ENCODE measurements at places on chromosomes 12 and 14.

GRCh38 chr12:3065300-3065699 is 11.9 kb upstream of the TSPAN9 start:
- no peak for DNase-seq

DNA sequence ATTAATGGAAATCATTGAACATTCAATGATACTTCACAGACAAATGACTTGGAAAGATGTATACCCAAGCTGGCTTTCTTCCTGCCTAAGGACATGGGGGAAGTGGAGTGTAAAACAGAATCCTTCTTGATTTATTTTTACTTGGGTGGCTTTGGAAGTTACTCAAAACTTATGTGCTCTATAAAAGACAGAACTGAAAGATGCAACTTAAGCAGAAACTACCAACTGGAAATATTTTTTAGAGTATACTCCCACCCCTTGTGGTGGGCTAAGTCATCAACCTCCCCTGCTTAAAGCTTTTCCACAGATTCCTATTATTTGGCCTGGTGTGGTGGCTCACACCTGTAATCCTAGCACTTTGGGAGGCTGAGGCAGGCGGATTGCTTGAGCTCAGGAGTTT is 126.0 kb upstream of the ATP2B1 start:
- DNase-seq = no peak

DNA sequence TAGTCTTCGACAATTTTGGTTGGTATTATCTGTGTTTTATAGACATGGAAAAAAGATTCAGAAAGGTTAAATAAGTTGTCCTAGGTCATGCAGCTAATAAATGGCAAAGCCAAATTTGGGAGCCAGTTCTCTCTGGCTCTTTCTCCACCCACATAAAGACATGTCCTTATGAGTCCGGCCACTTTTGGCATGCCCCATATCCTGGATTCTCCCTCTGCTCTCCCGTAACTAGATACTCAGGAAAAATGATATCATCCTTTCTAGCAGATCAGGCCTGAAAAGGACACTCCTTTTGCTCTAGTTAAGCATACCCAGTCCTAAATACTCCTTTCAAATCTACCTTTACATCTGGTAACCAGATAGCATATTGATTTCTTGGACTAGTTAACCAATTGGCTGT is 64.4 kb downstream of the TTLL5 start:
- DNase-seq = no peak

- DNase-seq = no peak
Measured at GRCh38 chr12:6327229-6328041, 14.4 kb downstream of the TNFRSF1A start.

DNA sequence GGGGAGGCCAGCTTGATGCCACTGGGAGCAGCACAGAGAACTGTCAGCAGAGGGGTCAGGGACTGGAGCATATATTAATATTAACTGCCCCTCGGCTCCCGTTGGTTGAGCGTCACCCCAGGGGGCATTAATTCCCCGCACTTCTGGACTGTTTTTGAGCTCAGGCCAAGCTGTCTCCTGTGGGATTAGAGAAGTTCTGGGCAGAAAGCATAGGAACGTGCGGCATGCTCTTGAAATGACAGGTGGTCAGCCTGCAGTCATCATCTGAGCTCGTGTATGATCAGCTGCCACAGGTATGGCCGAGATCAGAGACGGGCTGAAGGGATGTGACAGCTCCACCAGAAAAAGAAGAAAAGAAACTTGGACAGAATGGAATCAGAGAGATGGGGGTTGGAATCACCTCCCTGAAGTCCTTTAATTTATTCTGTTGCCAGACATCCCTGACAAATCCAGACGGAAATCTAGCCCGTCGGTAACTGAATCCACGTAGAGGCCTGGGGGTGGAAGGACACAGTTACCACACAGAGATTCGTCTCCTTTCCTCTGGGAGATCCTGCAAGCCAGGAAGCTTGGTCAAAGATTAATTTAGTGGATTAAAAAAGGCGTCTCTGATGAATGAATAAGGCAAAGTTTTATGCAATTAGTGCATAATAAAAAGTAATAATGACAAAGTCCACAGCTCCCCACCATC is 23.6 kb downstream of the NR1H4 start:
- no peak for DNase-seq

DNA sequence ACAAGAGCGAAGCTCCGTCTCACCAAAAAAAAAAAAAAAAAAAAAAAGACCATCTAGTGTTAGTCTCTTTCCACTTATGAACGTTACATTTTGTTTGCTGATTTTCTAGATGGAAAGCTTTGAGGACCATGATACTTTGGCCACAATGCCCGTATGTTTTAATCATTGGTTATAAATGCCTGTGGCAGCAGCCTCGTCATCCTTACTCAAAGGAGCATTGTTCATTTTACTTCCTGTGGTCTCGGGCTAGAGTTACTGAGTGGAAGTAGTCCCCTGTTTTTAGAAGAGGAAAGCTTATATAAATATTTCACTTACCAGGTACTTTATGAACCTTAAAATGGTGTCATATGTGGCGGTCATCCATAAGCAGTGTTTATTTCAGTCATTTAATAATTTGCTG is 359.9 kb downstream of the AEBP2 start:
- no peak for DNase-seq

DNA sequence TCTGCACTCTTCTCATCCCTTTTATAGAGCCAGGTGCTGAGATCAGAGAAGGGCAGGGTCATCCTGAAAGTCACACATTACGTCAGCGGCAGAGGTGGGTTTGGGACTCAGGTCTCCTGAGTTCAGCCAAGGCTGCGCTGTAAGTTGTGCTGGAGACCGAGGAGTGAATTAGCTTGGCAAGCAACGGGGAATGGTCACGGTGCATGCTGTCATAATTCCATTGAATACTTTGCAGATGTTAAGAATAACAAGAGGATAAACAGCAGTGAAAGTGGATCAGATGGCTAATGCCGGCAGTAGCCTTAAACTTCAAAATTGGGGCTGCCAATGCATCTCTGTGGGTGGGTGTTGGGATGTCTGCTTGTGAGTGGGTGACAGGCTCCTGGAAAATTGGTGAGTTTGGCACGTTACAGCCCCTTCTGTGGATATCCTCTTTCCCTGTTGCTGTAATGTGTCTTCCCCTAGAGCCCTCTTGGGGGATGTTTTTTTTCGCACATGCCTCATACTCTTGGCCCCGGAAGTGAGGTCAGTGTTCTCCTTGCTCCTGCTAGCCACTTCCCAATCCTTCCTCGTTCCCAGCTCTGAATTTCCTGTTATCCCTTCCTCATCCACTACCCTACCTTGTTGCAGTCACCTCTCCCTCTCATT is 287.1 kb upstream of the SRRM4 start:
- DNase-seq = no peak

- DNase-seq = no peak
Measured at GRCh38 chr12:65100140-65100539, 21.0 kb downstream of the WIF1 start.

DNA sequence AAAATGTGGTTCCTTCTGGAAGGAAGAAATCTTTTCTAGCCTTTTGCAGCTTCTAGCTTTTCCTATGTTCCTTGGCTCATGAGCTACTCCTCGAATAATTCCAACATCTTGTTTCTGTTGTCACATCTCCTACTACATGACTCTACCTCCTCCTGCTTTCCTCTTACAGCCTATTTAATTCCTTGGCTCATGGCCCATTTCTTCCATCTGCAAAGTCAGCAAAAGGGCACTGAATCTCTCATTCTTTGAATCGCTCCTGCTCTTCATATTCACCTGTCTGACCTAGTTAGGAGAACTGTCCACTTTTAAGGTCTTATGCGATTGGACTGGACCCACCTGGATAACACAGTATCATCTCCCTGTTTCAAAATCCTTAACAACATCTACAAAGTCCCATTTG is 15.8 kb downstream of the PRKD1 start:
- DNase-seq = no peak

DNA sequence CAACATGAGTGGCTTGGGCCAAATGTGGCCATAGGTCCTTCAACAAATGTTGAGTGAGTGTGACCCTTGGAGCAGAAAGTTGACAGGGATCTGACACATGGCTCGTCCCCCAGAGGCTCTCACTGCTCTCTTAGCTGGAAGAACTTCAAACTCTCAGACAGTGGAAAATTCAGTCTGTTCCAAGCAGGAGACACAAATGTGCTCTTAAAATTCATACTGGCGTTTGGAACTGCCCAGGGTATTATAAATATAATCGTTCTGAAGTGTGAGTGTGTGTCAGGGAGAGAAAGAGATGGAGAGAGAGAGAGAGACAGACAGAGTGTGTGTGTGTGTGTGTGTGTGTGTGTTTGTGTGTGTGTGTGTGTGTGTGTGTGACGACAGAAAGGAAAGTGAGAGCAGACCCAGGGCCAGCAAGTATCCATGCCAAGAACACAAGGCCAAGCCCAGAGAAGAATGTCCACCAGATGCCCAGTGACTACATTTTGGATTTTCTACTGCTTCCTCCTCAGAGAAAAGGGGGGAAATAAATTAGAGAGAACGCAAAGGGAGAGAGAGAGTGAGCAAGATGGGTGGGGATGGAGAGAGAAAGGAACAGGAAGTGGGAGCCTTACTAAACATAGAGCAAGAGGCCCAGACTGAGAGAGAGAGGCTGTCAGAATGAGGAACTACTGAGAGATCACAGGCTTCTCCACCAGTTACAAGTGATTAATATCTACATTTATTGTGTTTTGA is 193.6 kb upstream of the NUDT4 start:
- DNase-seq = no peak

DNA sequence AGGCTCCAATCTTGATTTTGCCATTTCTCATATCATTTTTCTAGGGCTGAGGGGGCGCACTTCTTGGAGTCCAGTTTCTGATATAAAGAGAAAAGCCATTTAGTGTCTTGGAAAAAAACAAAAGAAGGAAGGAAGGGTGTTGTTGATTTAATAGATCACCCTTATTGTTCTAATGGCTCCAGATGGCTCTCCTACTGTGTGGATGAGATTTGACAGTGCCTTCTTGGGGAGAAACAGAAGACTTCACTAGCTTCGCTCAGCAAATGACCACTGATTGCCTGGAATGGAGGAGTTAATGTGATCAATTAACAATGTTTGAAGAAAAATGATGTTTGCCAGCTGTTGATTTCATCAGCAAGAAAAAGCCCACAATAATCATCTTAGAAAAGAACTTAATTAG is 216.2 kb downstream of the APAF1 start:
- DNase-seq = no peak

- DNase-seq = no peak
Measured at GRCh38 chr12:24138041-24138440, 188.6 kb upstream of the SOX5 start.

DNA sequence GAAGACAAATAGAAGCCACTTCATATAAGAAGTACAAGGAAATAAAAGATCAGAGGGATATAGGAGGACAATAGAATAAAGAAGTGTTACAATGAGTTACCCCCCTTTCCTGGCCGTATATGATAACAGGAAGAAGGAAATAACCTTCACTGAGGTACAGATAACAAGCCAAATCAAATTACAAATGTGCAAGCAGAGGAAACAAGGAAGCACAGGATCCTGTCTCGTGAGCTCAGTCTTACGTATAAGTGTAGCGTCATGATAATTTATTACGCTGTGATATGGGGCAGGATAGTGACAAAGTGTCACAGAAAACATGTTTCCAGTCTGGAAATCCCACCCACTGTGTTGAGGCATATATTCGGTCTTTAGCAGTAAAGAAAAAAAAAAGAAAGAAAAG is 26.5 kb downstream of the CRACR2A start:
- DNase-seq = no peak

- no peak for DNase-seq
Measured at GRCh38 chr14:72254937-72255472, 322.8 kb downstream of the RGS6 start.

DNA sequence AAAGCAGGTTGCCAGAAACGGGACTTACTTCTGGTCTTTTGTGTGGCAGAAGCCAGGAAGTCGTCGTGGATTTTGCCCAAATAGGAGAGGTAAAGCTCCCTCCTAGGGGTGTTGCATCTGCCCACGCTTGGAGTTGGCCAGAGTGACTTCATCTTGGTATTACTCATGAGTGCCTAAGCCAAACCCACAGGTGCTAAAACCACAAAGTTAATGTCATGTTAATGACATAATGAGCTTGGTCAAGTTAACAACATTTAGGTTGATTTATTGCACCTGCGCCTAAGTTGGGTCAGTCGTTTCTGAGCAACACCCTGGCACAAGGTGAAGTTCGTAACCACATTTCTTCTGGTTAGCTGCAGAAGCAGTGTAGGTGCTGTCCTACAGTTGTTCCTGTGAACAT is 225.2 kb downstream of the FUT8 start:
- peak; percentile 20 for DNase-seq

DNA sequence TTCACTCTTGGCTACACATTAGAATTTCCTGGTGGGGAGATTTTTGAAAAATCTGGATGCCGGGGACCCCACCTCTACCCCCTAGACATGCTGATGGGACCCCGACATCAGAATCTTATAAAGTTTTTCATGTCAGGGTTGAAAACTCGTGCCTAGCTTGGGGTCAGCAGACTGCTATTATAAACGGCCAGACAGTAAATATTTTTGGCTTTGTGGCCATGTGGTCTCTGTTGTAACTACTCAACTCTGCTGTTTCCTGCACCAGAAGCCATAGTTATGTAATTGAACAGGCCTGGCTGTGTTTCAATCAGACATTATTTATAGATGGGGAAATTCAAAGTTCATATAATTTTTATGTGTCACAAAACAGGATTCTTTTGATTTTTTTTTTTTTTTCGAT is 41.6 kb downstream of the ACACB start:
- no peak for DNase-seq

GRCh38 chr14:64387232-64387781 is 846 bp upstream of the MTHFD1 start:
- DNase-seq = no peak

- no peak for DNase-seq
Measured at GRCh38 chr14:70045844-70046535, 142.8 kb downstream of the SLC8A3 start.

DNA sequence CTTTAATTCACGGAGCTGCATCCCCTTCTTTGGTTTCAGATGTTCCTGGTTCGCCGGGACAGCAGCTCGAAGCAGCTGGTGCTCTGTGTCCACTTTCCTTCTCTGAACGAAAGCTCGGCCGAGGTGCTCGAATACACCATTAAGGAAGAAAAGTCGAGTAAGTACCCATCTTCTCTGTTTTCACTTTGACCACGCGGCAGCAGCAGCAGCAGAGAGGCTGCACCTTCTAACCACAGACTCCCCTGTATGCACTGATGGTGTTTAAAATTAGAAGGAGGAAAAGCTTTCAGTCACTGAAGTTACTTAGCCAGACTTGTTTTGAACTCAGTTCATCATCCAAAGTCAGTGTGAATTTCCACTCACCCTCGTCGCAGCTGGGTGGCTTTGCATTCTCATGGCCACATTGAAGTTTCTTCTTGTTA is 63.8 kb downstream of the RIN3 start:
- DNase-seq = no peak

- DNase-seq = no peak
Measured at GRCh38 chr12:108842361-108842760, 15.0 kb downstream of the SSH1 start.

DNA sequence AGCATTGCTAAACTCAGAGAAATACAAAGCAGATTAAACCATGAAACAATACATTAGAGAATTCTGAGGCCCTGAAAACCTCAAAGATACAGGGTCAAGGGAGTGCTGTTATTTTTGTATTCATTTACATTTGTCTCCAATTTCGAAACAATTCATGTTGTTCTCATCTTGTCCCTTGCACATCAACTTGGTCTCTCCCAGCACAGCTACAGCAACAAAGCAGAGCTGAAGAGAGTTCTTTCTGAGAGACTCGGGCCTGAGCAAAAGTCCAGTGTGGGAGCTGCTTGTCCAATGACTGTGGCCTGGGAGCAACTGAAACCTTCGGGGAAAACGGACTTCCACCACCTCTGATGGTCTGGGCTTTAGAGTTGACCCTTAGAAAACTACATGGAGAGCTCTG is 79.4 kb upstream of the CDKN3 start:
- no peak for DNase-seq

- DNase-seq = no peak
Measured at GRCh38 chr12:64082866-64083268, 139.2 kb downstream of the KICS2 start.

Data from activated CD8-positive, alpha-beta memory T cell treated with anti-CD3 and anti-CD28 coated beads for 4 hours (primary cell).